Jurkat, Clone E6-1 (cell line): ENCODE measurements at places on chromosomes 7 and 10.

GRCh38 chr7:107344799-107345198 lies 125.1 kb upstream of the GPR22 start:
- DNase-seq, result no peak

- DNase-seq, result no peak
Observed at GRCh38 chr7:16359216-16359615, 62.1 kb downstream of the CRPPA start.

DNA sequence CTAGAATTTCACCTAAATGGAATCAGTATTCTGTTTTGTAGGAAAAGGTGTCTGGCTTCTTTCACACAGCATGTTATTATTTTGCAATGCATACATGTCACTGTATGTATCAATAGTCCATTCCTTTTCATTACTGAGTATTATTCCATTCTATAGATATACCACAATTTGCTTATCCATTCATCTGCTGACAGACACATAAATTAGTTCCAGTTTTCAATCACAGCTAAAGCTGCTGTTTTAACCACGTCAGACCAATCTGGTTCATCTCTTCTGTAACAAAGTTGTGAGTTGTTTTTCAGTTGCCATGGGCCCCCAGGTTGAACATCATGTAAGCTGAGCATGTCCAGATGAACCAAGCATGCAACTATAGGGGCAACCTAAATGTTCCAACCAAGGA lies 282.1 kb upstream of the MKLN1 start:
- DNase-seq, result no peak

GRCh38 chr10:135601-136464 lies 578 bp downstream of the ZMYND11 start:
- no peak for DNase-seq

DNA sequence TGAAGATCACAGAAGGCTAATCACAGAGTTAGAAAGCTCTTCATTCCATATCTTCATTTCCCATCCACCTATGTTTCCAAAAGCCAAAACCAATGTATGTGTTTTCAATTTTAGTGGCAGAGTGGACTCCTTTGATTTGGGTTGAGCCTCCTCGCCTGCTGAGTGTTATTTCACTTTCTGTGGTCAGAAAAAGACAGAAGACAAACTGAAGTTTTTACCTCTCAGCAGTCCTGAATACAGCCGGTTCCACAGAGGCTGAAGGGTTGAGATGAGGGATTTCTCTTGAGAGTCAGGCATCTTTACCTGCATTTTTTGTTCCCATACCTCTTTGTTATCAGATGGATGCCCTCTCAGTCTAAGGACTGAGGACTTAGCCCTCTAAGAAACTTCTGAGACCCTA lies 659.6 kb downstream of the CCSER2 start:
- no peak for DNase-seq

DNA sequence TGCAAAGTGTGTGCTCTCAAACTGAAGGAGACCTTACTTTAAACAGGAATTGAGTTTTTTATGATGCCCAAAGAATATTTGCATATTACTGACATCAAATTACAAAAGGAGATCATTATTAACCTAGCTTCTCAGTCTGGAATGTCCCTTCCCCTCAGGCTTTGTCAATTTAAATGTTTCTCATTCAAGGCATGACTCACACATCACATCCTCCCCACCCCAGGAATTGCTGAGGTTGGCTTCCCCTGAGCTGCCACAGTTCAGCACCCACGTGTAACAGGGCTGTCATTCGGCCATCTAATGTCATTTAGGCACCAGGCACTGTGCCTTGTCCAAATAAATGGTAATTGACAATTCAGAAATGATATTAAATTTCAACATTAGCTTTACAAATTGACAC lies 305.9 kb upstream of the MGMT start:
- no peak for DNase-seq
